ENCODE measurements at places on chromosomes 3 and 15.

DNA sequence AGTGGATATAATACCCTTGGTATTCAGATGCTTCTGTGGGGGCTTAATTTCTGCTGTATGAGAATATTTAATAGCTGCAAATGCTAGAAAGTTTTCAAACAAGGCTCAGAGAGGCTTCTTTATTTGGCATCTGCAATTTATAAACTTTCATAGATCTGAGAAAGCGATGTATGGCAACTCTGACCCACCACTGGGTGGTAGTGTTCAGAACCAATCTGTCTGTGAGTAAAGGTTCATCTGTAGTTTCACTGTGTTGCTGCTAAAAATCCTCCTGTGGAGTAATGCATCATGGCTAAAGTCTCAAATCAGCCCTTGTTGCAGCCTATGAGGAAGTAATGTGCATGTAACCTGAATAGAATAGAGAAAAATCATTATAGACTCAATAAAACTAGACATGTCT is 47.4 kb downstream of the CLSTN2 start:
- DNase-seq: no peak

GRCh38 chr3:112744106-112744505 is 102.6 kb downstream of the CD200R1L start:
- no peak for DNase-seq

GRCh38 chr15:36811903-36812302 is 232.5 kb downstream of the CDIN1 start:
- DNase-seq: no peak

DNA sequence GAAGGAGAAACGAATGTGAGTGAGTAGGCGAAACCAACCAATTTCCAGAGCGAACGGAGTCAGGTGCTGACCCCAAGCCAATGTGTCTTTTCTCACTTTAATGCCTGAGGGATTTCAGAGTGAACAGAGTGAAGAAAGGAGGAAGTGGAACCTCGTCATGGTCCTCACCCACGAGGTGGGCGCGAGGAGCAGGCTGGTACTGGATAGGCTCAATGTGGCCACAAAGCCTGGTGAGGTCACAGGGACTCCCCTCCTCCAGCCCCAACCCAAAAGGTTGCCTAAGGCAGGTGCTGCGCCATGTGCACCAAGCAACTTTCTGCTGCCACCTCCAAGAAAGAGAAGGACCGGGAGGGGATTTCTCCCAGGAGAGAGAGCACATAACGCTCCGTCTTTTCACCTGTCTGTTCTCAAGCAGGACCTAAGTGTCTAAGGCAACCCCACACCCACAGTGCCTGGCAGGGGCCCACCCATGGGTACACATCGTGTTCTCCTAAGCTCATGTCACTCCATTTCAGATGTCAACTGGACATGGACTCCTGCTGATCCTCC is 3.8 kb downstream of the NRROS start:
- no peak for DNase-seq
